ENCODE measurements at places on chromosomes 2 and 18.

DNA sequence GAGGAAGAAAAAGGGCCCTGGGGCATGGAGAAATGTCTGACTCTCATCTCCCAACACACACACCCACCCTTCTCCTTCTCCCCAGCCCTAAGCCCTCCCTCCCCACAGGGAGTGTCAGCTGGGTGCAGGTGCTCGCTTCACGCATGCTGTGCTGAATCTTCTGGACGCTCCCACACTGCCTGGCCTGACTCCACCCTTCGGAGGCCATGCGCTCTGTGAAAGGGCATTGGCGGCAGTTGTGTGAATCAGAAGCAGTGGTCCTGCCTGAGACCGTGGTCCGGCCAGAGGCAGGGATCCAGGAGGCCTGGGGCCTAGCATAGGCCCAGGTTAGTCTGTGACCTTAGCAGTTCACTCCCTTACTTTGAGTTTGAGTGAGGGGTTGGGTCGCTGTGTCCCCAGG is 57.1 kb downstream of the LONRF2 start:
- DNase-seq, result no peak

- DNase-seq, result no peak
Measured at GRCh38 chr2:208245746-208246145, 9.1 kb downstream of the IDH1 start.

- DNase-seq, result no peak
Measured at GRCh38 chr18:72768681-72769229, 99.0 kb downstream of the NETO1 start.

DNA sequence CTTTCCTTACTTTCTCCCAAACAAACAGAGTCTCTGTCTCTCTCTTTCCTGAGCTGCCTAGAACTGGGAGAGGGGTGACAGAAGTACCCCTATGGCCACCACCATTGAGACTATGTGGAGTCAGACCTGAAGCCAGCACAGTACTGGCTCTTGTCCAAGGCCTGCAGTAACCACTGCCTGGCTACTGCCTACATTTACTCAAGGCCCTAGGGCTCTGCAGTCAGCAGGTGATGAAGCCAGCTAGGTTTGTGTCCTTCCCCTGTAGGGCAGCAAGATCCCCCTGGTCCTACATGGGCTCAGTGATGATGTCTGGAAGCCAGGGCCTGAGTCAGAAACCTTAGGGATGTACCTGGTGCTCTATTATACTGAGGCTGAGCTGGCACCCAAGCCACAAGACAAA is 12.2 kb downstream of the MYO3B start:
- DNase-seq, result no peak

DNA sequence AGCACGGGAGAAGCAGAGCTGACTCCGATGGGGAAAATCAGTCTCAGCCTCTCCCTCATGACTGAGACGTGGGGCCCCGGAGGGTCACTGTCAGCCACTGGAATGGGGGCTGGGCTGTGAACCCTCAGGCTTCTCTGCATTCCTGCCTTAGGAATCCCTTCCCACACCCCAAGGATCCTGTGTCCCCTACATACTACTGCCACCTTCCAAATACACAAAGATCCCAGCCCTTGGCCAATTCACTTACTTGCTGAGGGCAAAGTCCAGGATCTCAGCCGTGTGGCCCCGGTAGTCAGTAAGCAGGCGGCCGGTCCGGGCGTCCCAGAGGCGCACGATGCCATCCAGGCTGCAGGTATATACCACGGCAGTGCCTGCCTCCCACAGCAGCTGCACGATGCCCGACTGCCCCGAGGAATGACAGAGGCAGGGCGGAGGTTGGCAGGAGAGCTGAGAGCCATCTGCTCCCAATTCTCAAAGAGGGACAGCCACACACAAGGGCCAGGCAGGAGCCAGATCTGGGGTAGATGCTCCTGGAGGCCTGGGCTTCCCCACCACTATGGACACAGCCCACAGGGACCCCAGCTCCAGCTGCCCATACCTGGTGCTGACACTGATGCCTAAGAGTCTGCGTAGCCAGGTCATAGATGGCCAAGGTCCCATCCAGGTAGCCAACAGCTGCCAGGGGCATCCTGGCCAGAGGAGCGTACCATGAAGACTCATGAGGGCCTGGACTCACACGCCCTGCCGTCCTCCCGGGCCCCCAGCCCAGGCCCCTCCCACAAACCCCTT is 4.2 kb downstream of the GPBAR1 start:
- DNase-seq, result no peak

DNA sequence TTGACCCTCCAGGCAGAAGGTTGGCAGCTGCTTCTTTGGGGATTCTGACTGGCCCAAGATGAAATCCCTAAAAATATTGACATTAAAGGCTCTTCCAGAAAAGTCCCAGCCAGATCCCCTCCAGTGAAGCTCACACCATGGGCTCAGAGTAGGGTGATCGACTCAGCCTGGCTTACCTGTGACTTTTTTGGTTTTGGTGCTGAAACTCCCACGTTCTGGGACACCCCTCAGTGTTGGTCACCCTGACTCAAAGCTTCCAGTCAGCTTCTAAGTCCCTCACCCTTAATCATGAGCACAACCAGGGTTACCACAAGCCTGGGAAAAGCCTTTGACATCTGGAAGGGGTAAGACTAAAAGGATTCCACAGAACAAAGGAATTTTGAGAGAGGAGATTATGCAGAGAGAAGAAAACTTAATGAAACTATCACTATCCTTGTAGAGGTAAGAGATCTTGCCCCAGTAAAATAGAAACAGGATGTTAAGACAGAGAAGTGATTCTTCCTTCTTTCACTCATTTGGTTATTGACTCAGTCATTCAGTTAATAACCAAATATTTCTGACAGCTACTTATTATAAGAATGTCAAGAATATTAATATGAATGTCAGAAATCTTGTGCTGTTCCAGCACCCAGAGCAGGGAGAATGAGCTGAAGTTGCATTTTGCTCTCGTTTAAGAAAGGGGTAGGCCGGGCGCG is 66.8 kb upstream of the SEC11C start:
- DNase-seq, result no peak

DNA sequence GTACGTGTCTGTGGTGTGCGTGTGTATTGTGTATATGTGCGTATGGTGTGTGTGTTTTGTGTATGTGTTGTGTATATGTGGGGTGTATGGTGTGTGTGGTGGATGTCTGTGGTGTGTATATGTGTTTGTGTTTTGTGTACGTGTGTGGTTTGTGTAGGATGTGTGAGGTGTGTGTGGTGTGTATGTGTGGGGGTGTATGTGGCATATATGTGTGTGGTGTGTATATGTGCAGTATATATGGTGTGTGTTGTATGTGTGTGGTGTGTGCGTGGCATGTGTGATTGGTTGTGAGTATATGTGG is 101.3 kb downstream of the CLIP4 start:
- no peak for DNase-seq

DNA sequence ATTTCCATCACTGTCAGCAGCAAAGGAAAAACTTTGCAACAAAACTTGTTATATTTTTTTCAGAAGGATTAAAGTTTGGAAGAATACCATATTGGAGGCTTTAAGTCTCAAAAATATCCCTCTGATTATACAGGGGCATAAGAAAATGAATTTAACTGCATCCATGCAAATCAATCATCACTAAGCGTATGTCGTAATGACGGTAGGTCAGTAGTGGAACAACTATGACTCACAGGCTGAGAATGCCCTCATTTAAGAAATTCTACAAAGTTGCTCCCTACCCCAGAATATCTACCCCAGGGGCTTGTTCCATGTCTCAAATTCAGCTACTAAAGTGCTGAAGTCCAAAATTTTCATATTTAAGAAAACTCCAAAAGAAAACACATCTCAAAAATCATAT is 12.5 kb upstream of the NAB1 start:
- no peak for DNase-seq

DNA sequence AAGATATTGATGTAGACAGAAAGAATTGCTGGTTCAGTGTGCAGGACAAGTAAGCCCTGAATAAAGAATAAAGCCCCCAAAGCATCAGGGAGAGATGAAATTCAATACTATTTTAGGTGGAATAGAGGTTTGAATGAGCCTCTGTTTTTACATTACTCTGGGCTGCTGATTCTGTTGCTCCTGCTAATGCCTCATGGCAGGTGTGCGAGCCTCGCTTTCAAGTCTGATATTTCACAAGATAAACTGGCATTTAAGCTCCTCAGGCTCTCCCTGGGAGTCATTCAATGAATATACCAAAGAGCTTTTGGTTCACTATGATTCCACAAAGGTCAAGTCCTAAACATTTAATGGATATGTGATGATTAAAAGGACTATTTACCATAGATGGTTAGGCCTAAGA is 601.0 kb upstream of the SLC39A10 start:
- no peak for DNase-seq

DNA sequence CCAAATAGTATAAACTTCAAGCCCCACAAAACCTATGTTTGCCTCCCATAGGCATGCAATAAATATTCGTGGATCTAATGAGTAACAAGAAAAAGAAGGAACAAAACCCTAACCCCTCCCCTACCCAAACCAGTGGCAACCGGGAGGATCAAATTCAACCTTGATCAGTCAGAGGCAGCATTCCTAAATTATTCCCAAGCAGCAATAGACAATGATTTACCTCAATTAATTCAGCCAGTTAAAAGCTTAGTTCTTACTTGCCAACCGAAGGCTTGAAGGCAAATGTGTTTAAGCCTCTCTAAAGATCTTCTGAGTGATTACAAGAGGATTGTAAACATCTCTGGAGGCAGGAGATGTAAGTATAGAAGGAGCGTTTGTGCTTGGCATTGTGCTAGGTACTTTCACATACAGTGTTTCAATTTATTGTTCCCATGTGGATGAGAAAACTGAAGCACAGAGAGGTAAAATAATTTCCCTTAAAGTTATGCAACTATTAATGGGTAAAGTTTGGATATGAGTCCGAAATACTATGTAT is 197.7 kb downstream of the MTX2 start:
- no peak for DNase-seq

DNA sequence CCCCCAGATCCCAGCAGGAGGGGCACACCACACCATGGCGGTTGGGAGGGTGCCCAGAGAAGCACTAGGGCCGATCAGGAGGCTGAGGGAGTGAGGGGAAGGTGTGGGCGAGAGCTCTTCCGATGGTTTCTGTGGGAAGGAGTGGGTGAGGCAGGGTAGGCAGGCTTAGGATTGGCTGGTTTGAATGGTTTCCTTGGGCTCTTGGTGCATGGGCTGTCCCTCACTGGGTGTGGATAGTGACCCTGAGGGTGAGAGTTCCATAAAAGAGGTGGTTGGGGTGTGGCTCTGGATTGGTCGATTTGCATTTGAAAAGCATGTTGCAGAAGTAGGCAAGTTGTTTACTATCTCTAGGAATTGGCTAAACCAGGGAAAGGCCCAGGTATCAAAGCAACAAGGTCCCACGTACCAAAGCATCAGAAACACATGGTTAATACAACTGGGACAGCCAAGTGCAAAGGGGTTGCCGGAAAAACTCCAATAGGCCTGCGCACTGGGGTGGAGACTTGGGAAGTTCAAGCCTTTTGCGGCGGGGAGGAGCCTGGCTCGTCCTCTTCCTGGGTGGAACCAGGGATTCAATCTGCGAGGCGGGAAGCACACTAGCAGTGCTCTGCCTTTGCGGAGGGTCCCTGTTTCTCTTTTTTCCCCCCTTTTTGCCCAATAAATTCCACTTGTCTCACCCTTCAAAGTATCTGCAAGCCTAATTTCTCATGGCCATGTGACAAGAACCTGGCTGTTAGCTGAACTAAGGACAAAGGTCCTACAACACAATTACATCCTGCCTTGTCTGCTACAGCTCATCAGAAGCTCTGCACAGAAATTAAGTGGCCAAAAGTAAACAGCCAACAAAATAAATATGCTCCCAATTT is 43.2 kb downstream of the IL1R2 start:
- DNase-seq, result no peak

- no peak for DNase-seq
Measured at GRCh38 chr2:98393354-98393753, 47.1 kb downstream of the CNGA3 start.

DNA sequence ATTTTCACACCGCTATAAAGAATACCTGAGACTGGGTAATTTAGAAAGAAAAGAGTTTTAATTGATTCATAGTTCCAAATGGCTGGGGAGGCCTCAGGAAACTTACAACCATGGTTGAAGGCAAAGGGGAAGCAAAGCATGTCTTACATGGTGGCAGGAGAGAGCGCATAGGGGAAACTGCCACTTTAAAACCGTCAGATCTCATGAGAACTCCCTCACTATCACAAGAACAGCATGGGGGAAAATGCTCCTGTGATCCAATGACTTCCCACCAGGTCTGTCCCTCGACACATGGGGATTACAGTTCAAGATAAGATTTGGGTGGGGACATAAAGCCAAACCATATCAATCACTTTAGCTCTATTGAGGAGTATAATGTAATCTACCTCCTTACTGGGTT is 53.5 kb downstream of the ABCB11 start:
- DNase-seq, result no peak

DNA sequence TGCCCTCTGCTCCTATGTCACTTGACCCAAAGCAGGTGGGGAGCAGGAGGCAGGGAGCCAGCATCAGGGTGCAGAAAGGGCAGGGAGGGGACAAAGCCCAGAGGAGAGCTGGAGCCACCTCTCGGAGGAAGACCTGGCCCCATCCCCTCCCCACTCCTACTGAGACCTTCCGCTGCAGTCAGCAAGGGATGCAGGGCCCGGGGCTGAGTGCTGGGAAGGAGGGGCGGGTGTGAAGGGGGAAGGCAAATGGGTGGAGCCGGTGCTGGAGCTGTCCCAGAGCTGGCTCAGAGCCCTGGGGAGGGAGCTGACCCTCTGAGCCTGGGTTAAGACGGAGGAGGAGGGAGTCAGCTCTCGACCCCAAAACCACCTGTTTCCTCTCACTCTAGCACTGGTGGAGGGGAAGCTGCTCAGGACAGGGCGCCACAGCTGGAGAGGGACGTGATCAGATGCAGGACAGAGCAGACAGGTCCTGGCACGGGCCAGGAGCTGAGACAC is 33.8 kb downstream of the HS1BP3 start:
- no peak for DNase-seq

DNA sequence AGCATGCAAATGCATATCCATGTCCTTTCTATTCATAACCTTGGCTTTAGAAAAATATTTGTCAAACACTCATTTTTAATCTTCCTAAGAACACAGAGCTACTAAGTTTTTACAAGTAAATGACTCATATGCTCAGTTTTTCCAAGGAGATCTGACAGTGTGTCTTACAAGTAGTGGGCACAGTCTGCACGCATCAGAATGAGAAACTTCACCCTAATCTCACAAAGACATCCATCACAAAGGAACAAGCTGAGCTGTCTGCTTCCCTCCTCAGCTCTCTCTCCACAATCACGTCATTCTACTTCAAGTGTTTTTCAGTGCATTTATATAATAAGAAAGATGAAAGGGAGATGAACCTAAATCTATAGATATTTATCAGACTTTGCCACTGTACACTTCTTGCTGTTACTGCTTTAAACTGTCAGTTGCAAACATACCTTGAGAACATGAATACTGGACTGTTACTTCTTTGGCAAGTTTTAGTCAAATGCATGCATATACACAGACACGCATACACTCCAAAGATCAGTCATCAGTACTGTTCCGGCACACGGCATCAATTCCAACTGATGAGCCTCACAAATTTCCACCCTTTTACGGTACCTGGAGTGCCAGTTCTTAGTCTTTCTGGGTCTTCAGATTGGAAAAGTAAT is 75.7 kb downstream of the RBMS1 start:
- DNase-seq, result no peak

DNA sequence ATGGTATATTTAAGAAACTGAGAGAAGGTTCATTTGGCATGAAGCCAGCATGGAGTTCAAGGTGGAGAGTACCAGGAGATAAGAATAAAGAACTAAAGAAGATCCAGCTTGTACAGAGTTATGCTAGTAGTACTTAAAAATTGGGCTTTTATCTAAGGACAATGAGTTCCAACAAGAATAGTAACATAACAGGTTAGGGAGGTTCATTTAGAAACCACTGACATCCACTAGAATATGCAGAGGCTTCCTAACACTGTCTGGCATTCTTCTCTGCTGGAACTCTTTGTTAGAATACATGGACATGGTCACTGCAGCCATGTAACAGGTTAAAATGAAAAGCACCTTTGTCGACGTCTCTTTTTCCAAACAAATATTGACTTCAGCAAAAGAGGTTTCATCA is 42.6 kb upstream of the DSC1 start:
- DNase-seq, result no peak

Measured in stimulated activated CD4-positive, alpha-beta T cell treated with anti-CD3 and anti-CD28 coated beads, TNF-alpha, amount 100 ng/mL, for 24 hours (primary cell).